Stimulated activated CD8-positive, alpha-beta memory T cell treated with anti-CD3 and anti-CD28 coated beads, Interleukin-2, amount 100 ng/mL, for 1 hour (primary cell): ENCODE measurements at places on chromosomes 16 and 17.
A peak's percentile ranks its signal among the peaks of the same experiment; 100 is the strongest.

GRCh38 chr17:34579979-34580684, 750 bp downstream of the TMEM132E start:
- no peak for DNase-seq

DNA sequence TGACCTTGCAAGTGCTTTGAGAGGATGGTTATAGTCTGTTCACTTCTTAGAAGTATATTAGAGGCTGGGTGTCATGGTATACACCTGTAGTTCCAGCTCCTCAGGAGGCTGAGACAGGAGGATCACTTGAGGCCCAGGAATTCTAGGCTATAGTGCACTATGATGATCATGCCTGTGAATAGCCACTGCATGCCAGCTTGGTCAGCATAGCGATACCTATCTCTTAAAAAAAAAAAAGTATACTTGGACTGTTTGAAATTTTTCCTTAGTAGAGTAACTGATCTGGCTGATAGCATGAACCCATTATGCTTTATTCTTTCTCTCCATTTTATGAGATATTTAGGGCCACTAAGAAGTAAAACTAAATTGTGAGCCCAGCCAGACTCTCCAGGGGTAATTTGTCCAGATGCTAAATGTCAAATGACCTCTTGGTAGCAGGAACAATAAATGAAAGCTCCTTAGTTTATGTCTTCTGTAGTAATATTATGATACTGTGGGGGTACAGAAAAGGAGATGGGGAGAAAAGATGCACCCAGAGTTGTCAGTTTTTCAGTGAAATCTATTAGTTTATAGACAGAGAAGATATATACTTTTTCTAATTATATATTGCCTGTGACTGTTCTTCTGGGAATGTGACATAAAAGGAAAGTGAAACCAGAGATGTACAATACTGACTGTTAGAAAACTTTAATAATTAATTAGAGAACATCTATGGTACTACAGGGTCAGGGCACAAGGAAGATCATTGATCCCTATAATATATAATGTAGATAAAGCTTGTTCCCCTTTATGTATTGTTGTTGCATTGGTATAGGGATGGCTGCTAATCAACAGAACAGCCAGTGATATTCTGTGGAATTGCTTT, 335.3 kb upstream of the TBX2 start:
- DNase-seq, result no peak

DNA sequence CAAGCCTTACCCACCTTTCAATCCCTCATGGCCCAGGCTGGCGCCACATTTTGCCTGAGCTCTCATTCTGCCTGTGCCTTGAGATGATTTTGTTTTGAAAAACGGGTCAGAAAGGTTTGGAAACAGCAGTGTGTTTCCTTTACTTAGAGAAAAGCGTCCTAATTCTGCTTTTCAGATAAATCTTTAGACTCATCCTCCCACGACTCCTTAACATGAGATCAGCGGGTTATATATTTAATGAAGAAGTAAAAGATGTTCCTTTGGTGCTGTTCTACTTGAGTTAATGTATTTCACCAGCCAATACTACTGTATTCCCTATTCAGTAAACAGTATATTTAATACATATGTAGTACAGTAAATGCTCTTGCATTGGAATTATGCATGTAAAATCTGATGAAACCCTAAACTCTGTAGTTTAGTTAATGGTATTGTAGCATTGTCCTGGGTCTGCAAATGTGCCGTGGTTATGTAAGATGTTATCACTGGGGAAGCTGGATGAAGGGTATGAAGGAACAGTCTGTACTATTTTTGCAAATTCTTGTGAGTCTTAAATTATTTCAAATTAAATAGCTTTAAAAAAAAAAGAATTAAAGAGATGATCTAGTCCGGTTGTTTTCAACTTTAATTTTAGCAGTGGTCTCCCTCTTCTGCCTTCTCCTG, 199.4 kb upstream of the CACNG5 start:
- DNase-seq, result no peak

DNA sequence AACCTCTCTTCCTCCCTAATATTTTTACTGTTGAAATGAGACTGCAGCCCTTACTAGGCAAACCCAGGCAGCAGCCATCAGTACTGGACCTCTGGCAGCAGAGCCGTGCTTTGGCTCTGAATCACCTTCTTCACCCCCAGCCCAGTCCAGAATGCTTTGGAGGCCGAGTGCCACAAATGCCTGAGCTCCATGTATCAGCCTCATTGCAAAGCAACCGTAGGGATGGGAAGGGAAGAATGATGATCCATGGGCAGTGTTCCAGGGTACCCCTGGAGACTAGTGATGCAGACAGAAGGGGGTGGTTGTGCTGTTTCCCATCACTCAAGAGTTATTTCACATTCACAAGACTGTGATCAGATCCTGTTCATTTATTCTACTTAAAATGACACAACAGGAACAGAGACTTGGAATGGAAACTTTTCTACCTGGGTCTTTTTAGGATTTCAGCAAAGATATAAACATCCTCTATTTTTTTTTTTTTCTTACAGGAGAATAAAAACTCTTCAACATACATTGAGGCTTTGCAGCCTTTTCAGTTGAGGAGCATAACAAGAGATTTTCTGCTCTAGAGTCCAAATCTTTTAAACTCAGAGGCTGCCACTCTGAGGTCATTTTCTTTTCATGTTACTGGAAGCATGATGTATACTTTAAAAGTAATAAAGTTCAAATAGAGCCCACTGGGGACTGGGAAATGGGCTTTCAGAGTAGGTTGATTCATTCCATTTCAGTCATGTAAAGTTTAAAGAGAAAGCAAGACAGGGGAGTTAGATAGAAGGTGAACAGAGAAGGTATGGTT, 138.3 kb downstream of the KCNJ2 start:
- no peak for DNase-seq

DNA sequence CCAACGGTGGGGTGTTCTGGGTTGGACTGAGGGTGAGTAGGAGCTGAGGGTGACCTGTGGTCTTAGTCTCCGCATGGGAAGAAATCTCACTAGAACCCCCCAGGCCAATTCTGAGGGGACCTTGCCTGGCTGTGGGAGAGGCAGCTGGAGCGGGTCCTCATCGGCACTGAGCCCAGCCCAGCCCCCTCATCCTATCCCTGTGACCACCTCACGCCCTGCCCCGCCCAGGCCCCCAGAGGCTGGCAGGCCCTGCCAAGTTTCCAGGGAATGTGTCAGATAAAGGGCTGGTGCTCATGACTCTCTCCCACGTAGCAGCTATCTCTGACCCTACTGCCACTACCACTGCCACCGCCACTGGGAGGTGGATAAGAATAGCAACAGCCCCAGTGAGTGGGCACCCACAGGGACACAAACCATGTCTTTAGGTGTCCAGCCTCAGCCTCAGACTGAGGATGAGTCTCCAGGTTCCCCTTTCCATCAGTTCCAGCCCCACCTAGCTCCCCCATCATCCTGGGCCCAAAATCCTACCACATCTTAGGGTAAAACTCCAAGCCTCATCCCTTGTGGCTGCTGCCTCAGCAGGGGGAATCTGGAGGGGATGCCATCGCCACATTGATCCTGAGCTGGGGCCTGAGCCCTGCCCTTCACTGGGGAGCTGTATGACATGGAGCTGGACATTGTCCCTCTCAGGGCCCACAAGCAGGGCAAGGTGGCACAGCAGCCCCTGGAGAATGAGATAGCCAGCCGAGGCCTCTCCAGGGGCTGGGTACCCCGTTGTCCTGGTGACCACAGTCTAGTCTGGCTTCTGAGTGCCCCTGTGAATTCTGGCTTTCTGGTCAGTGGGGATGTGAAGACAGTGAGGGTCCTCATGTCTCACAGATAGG, 14.9 kb downstream of the CDH16 start:
- no peak for DNase-seq

- no peak for DNase-seq
Measured at GRCh38 chr17:8726941-8727555, 17.6 kb downstream of the CCDC42 start.

DNA sequence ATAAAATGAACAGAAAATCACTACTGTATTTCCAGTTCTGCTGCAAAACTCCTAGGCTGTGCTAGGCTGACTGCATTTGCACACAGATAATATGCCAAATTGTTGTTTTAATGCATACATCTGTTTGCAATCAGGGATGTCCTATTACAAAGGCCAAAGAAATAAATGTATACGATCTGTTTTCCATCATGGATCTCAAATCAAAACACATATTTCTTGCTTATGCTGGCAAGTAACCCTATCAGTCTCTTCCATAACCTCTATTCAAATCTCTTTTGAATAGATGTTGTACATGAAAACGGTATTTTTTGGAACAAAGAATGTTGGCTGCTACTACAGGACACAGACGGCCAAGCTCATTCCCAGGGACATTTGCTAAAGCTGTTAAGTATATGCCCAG, 56.6 kb downstream of the DUSP14 start:
- no peak for DNase-seq

DNA sequence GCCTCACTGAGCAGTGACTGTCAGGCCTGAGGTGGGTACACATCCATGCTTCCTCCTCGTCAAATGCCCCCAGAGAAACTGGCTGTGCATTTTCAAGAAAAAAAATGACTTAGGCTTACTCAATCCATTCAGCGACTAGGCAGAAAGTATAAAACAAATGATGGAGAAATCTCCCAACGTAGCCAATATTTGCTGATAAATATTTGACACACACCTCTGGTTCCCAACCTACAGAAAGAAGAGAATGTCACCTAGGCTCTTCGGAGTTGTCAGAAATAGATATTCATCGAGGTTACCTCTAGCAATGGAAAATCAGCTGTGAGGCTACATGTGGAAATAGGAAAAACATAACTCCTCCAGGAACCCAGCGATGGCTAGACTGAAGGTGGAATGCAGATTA, 12.4 kb upstream of the TOM1L1 start:
- no peak for DNase-seq

GRCh38 chr16:26772503-26772902, 294.2 kb upstream of the C16orf82 start:
- no peak for DNase-seq

DNA sequence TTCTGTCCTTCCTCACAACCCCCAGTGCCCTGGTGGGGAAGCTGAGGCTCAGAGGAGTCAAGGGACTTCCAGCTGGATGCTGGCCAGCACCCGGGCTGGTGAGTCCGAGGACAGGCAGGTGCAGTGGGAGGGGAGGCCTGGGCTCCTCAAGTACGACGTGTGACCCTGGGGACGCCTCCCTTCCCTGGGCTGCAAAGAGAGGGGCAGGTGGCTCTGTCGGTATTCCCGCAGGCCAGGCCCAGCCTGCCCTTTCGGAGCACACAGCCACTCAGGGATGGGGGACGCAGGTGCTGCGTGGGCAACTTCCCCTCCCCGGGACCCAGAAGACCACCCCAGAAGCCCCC, 33.1 kb upstream of the PVALEF start:
- no peak for DNase-seq

GRCh38 chr16:57092786-57093411, 516 bp downstream of the CPNE2 start:
- DNase-seq, result peak; percentile 24

GRCh38 chr17:64281962-64282752, 19.1 kb upstream of the TEX2 start:
- DNase-seq, result no peak

- no peak for DNase-seq
Measured at GRCh38 chr16:30652005-30652296, 1.2 kb downstream of the PRR14 start.

GRCh38 chr16:65779201-65779600, 587.3 kb upstream of the CDH5 start:
- DNase-seq, result no peak

GRCh38 chr17:77677211-77677610, 281.3 kb upstream of the TNRC6C start:
- DNase-seq, result no peak

GRCh38 chr17:1498869-1499268, 6.4 kb upstream of the MYO1C start:
- DNase-seq, result no peak

- no peak for DNase-seq
Measured at GRCh38 chr17:14298221-14298946, 2.5 kb upstream of the HS3ST3B1 start.

GRCh38 chr17:45302649-45303173, 14.1 kb downstream of the MAP3K14 start:
- DNase-seq, result no peak

DNA sequence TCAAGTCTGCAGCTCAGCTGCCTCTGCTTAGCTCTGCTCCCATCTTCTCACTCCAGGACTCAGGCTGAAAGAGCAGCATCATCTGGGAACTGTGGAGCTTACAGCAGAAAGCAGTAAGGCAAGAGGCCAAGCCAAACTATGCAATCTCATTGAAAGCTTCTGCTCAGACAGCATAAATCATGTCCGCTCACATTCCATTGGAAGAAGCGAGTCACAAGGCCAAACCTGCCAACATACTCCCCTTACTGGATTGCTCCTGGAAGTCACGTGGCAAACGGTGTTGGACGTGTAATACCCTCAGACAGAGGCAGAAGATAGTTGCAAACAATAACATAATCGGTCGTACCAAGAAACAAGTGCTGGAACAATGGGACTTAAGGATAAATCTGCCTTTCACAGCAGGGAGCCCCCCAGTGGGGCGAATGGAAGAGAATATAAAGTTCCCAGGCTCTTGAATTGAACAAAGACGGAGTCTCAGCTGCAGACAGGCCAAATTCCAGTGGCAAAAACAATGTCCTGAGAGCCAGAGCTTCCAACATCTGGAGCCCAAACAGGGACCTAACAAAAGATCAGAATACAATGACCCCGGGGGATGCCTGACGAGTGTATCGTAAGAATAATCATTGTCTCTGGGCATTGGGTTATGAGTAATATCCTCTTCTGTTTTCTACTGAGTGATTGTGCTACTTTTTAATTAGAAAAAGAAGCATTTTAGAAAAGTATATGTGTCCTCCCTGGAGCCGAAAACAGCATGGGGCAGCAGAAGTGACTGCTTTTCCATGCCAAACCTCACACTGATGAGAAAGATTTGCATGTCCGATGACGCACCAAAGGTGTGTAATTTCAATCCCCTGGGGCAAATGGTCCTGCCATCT, 68.4 kb downstream of the CMC2 start:
- no peak for DNase-seq

DNA sequence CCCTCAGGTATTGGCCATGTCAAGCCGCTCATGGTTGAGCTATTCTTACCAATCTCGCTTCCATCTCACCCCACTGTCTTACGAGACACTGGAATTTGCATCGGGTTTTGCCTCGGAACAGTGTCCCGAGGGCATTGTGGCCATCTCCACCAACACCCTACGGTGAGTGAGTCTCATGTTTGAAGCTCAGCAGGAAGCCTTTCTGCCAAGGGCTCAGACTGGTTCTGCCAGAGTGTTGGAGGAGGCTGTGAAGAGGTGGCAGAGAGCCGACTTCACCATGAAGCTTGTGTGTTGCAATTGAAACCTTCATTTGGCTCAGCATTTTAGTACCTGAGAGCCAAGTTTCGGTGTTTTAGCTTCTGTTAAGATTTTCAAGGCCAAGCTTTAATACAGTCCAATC, 38.0 kb downstream of the SF3B3 start:
- no peak for DNase-seq

DNA sequence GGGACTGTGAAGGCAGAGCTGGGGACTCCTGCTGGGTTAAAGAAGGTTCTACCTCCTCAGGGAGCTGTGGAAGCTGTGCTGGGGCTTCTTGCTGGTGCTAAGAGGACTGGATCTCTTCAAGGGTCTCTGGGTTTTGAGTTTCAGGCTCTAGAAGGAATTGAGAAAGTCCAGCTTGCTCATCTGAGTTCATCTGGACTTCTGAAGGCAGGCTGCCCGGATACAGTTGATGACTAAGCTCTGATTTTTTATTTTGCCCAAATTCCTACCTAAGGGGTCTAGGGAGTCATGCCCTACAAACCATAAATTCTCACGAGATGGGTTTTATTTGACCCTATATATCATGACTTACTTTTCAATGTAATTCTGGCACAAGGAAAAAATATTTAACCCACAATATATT, 46.8 kb upstream of the TMEM97 start:
- DNase-seq, result no peak

GRCh38 chr16:69219279-69219678, 32.3 kb downstream of the SNTB2 start:
- no peak for DNase-seq
